ENCODE measurements at places on chromosomes 4 and X. TPM values are rescaled to one million over a fixed set of nuclear protein-coding genes. Genes with fewer than 3 reads are reported as not detected.

DNA sequence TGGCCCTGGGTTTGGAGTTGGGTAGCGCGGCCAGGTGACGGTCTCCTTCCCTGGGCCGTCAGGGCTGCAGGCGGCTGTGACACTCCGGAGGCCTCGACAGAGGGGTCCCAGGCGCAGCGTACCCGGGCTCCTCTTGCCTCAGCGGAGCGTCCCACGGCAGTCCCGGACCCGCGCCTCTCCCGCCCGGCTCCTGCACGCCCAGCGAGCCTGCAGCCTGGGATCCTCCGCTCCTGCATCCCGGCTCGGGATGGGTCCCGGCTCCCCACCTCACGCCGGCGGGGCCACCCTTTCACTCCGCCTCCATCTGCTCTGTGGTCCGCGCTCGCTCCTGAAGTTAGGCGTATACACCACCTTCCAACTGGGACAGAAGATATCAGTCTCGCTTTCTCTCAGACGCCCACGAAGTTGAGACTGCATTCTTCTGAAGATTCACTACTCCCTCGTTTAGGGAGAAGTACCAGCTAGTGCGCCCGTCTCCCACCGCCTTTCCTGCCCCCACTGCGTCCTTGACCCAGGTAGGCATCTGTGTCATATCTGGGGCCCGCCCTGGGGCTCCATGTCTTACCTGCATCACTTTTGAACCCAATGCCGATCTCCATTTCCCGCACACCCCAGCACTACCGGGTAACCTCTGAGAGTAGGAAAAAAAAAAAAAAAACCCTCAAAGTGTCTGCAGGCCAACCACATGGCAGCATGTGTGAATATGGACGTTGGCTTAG lies 32.3 kb upstream of the KDR start:
- no peak for DNase-seq

The PHEX gene
- 0.09 TPM for total RNA-seq

GRCh38 chr4:181853881-181854511 lies 389.2 kb upstream of the TENM3 start:
- DNase-seq = no peak

- DNase-seq = no peak
These were observed 109.0 kb downstream of the ANXA3 start for GRCh38 chr4:78660559-78660958.

The MAGIX gene
- 1.0 TPM for total RNA-seq

DNA sequence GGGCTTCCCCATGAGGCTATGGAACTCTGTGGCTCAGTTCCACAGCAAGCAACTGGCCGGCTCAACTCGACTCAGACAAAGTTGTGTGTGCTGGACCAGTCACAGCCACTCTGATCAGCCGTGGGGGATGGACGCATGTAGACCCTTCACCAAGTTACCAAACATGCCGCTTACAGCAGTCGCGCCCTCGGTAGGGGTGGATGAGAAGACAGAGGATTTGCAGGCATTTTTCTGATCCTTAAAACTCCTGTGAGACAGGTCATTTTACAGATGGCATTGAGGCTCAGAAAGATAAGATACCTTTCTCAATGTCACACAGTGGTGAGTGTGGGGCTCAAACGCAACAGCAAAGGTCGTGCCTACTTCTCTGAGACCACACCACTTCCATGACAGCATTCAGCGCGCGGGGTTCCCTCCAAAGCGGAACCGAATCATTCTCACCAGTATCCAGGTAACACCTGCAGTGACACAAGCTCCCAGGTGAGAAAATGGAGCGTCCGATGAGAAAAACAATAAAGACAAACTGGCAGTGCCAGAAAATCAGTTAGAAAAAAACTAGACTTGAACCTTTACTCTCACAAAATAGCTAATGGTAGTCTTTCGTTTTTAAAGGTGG lies 83.6 kb downstream of the RELL1 start:
- no peak for DNase-seq

DNA sequence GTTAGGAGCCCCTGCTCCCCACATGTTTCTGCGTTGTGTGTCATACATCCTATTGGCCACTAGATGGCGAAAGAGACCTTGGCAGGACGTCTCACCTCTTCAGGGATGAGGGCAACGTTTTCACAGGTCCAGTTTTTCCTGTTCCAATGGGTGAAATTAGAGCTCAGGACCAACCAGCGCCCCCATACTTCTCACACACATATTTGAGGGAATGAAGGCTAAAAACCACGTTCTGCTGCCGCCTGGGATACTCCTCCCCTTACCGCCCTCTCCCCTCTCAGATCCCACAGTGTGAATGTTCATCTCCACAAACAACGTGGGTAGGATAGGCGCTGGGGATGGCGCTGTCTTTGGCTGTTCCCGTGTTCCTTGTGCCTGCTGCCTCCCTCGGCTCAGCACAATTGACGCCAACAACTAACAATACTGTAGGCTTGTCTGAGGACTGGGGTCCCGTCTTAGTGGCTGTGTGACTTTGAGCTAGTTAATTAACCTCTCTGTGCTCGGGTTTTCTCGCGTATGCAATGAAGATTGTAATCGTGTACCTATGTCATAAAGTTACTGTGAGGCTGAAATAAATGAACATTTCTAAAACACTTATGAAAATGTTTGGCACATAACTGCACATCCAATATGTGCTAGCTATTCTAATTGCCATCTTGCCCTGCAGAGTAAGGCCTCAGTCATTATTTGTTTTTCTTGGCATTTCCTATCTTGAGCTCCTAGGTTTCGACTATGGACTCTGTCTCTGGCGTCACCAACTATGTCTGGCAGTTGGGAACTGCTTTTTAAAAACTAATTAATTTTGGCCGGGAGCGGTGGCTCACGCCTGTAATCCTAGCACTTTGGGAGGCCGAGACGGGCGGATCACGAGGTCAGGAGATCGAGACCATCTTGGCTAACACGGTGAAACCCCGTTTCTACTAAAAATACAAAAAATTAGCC lies 181.3 kb upstream of the STK26 start:
- DNase-seq = no peak

GRCh38 chrX:69060631-69061408 lies 104.4 kb downstream of the PJA1 start:
- peak; percentile 71 for DNase-seq

DNA sequence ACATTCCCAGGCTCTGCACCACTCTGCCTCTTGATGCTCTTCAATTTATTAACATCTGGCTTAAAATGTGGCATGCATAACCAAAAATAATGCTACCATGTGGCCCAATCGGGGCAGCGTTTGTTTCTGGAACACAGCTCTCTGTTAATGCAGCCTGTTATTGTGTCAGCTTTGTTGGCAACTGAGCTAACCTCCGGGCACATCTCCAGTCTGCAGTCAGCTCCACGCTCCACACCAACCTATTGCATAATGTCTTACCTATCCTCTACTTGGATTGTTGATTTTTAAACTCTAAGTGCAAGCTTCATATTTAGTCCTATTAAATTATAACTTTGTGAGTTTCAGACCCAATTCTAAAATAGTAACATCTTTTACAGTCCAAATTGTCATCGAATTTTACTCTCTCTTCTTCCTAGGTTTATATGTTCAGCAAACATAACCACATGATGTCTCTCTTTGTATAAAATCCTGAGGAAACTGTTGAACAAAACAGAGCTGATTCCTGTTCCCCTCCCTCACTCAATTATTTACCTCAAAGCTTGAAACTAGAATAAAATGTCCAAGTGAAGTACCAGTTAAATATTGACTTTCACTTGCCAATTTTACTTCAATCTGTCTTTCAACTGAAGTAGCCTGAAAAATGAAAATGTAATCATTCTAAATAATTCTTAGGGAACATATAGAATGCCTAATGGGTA lies 92.2 kb upstream of the RAPGEF2 start:
- DNase-seq = peak; percentile 69

- DNase-seq = peak; percentile 80
These were observed at the start of gene NAA10 for GRCh38 chrX:153934762-153935325. Gene NAA10 (minus strand): TSS chrX:153935037. CDS start chrX:153934904, 133 bp downstream.

- no peak for DNase-seq
These were observed 24.1 kb downstream of the PHEX start for GRCh38 chrX:22056235-22056634.

DNA sequence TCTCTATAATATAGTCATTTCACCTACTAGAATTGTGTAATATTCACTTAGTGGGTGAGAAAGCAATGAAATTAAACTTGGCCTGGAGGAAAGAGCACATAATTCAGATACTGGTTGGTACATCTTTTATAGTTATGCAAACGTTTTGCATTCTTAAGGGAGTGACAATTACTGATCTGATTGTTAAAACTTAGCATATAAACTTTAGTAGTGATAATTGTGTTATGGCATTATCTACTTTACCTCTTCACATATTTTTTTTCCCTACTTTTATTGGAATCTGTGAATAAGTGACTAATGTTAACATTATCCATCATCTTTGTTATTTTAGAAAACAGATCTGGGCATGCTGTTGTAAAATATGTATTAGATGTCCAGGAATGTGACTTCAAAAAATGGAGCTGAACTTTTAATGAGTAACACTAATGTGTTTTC lies 217.4 kb upstream of the GIMD1 start:
- no peak for DNase-seq

- peak; percentile 37 for DNase-seq
These were observed 1.4 kb upstream of the KIAA0232 start for GRCh38 chr4:6781113-6781512.

GRCh38 chrX:145821291-145821897 lies 3.8 kb downstream of the SLITRK2 start:
- no peak for DNase-seq

- DNase-seq = no peak
These were observed 571.1 kb upstream of the DIPK2B start for GRCh38 chrX:45771560-45772340.

- no peak for DNase-seq
These were observed 145.5 kb downstream of the ANXA5 start for GRCh38 chr4:121551271-121551670.

GRCh38 chrX:7109049-7109531 lies 38.4 kb upstream of the STS start:
- no peak for DNase-seq

DNA sequence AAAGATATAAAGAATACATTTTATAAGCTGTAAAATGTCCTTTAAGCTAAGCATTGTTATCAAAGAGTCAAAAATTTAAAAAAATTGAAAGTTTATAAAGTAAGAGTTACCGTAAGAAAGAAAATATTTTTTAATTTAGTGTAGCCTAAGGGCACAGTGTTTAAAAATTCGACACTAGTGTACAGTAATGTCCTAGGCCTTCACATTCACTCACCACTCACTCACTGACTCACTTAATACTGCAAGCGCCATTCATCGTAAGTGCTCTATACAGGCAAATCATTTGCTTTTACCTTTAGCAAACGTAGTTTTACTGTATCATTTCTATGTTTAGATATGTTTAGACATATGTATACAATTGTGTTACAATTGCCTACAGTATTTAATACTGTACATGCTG lies 20.2 kb downstream of the GLRA3 start:
- DNase-seq = no peak

DNA sequence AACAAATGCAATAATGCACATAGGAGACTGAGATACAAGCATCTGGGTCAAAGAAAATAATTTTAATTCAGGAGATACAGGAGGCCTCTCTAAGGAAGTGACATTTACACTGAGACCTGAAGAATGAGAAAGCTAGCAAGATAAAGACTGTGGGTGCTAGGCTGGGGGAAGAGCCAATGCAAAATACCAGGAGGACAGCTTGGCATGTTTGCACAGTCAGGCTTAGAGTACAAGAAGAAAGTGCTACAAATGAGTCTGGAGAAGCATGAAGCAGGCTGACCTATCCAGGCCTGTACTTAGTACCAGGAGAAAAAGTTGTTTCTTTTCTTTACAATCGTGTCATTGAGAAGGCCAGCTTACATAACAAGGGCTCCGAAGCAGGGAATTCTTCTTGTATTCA lies 56.9 kb downstream of the GABRB1 start:
- no peak for DNase-seq

DNA sequence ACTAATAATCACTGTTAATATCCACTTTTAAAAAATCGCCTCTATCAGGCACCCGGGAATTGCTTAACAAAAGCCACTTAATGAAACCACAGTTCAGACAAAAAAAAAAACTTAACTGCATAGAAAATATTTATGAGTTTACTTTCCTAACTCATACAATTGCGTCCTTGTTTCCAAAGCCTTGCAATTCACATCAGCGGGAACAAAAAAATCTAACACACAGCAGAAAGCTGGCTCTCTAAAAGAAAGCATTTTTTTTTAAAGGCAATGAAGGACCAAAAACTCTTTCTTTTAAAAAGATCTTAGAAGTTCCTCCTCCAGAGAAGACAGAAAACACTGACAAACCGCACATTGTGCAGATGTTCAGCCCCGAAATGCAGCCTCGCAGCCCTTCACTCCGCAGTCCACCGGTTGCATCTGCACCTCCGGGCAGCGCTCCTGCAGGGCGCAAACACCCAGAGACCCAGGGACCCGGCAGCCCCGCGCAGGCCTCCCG lies 812 bp downstream of the FAT1 start:
- DNase-seq = no peak

- DNase-seq = no peak
These were observed 25.9 kb upstream of the FAM241A start for GRCh38 chr4:112119353-112119783.

DNA sequence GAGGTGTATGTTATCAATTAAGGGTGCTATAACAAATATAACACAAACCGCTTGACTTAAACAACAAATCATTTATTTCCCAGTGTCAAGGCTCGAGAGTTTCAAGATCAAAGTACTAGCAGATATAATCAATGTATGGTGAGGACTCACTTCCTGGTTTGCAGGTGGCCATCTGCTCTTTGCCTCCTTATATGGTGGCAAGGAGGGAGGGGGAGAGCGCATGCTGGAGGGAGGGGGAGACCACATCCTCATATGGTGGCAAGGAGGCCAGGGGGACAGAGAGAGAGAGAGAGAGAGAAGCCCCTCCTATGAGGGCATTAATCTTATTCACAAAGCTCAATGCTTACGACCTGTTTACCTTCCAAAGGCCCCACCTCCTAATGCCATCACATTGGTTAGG lies 372.3 kb upstream of the SPOCK3 start:
- no peak for DNase-seq

- DNase-seq = no peak
These were observed 36.2 kb upstream of the NDNF start for GRCh38 chr4:121108557-121108956.

DNA sequence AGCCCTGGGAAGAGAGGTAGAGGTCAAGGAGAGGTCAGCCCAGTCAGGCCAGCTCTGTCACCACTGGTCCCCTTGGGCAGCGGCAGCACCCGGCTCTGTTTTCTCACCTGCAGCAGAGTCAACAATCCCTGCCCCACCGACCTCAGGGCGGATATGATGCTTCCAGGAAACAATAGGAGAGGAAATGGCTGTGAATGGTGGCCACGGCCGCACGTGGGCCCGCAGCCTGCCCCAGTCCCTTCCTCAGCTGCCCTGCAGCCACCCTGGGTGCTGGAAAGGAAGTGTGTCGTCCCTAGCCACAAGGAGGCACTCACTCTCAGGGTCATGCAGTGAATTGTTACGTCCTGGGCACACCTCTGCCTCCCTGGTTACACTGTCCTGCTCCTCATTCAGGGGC lies 92.5 kb upstream of the ENPP6 start:
- no peak for DNase-seq

The MAGEE1 gene
- 5.8 TPM for total RNA-seq

GRCh38 chr4:123462007-123462406 lies 65.4 kb downstream of the SPRY1 start:
- DNase-seq = no peak

The AFM gene
- not detected for total RNA-seq

The HTR2C gene
- 0.22 TPM for total RNA-seq

Data from sciatic nerve (tissue), 2 donors.